ENCODE measurements at places on chromosomes 3 and 15.

- DNase-seq, result no peak
Measured at GRCh38 chr3:34132069-34132692, 333.8 kb downstream of the PDCD6IP start.

DNA sequence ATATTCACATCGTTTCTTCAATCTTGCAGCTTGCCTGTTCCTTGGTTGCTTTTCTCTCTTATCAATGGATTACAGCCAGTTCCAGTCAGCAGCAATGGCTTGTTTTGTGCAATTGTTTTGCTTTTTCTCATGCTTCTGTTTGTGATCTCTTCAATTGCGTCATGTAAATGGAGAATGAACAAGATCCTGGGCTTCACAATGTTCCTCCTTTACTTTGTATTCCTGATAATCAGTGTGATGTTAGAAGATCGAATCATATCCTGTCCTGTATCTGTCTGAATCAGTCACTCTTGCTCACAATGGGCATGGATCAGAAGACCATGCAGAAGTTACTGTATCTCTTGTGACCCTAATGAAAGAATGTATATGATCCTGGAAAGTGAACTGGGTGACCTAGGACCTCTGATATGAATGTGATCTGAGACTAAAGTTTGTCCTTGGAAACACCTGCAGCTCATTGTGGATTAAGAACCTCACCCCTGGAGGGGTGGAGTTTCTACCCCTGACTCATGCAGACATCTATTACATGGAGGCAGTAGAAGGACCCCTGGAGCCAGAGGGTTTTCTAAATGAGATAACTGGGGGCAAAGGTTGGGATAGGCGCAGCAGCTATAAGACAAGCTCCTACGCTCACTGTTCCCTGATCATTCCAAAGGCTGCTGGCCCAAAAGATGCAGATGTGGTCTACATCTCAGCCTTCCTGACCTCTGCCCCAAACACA, 32.2 kb downstream of the SLC24A1 start:
- DNase-seq, result no peak

DNA sequence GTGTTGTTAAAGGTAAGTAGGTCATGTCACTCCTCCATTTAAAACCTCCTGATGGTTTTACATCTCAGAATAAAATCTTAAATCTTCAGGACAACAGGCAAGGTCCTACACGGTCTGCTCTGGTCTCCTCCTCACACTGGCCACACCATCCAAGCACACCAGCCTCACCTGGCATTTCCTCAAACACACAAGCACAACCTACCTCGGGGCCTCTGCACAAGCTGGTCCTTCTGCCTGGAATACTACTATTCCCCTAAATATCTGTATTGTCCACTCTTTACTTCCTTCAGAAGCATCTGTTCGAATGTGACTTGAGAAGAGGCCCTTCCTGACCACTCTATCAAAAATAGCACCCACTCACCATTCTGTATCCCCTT, 1.8 kb downstream of the GORASP1 start:
- no peak for DNase-seq

DNA sequence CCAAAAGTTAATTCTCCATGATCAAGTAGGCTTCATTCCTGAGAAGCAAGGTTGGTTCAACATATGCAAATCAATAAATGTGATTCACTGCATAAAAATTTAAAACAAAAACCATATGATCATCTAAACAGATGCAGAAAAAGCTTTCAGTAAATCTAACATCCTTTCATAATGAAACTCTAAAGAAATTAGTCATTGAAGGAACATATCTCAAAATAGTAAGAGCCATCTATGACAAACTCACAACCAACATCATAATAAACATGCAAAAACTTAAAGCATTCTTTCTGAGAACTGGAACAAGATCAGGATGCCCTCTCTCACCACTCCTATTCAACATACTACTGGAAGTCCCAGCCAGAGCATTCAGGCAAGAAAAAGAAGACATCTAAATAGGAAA, 254.1 kb downstream of the AGBL1 start:
- DNase-seq, result no peak

GRCh38 chr15:63978511-63979261, 67.6 kb downstream of the DAPK2 start:
- DNase-seq, result no peak

GRCh38 chr15:37087131-37087588, 13.2 kb downstream of the MEIS2 start:
- no peak for DNase-seq

DNA sequence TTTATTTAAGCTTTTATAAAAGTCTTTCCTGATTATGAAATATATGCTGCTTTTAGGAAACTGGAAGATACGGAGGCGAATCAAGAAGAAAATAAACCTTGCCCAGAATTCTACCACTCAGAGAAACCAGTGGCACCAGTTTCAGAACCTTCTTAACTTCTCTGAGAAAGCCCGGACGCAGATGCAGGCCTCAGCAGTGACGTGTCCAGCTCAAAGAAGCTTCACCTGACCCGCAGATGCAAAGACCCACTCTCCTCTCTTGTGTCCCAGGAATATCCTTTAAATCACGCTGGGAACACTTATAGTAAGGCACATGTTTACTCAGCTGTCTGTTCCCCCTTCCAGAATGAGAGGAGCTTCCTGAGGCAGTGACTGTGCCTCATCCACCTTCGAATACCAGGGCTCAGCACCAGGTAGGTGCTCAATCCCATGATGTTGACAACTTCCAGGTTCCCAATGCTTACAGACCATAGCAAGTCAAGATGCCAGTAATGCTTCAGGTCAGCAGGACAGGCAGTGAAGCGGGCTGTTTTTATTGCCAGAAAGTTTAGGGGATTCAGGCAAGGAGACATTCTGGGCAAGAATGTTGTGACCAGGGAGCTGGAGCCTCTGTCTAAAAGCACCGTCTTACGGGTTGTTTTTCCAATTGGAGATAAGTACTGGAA, 39.9 kb upstream of the LDHAL6B start:
- DNase-seq, result no peak

GRCh38 chr3:134552784-134553183, 66.9 kb downstream of the CEP63 start:
- no peak for DNase-seq

- no peak for DNase-seq
Measured at GRCh38 chr3:184595726-184596125, 34.1 kb downstream of the EPHB3 start.

DNA sequence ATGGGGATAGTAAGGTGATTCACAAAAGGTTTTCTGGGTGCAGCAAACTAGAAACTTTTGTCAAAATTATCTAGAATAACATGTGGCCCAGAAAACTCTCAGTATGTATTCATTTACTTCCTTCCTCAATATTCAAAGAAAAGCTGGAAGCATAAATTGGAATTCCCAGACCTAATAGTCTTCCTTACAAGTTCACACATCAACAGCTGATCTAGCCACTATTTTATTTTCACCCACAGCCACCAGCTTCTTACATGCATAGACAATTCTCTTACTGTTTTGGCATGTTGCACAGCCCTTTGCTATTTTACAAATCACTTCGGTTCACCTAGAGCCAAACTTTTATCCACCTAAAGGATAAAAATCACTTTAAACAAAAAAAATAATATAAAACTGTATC, 647.8 kb upstream of the CCDC54 start:
- no peak for DNase-seq

DNA sequence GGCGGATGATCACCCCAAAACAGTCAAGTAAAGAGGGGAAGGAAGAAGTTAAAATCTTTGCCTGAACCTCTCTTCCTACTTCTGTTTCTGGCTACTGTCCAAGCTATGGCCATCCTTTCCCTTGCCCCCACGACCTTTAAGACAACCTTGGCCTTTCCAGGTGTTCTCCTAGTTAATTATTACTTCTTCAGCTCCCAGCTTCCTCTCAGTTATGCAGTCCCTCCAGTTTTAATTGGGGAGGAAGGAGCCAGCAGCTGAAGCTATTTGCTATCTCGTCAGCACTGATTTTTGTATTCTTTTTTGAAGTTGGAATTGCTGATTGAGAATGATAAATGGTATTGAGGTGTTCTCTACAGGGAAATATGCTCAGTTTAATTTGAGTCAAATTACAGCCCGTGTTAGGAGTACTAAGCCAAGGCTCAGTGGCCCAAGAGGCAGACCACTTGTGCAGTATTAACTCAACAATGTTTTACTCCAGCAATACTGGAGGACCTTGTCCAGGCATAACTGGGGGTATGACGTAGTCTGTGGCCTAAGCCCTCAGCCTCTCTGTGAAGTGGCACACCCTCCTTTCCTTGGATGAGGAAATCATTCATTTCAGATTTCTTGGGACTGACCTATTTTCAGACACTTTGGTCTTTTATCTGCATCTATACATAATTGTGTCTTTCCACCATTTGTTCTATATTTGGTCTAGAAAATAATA, 336.9 kb downstream of the SLC9A9 start:
- no peak for DNase-seq

GRCh38 chr3:47323431-47324277, 40.9 kb downstream of the KLHL18 start:
- no peak for DNase-seq

DNA sequence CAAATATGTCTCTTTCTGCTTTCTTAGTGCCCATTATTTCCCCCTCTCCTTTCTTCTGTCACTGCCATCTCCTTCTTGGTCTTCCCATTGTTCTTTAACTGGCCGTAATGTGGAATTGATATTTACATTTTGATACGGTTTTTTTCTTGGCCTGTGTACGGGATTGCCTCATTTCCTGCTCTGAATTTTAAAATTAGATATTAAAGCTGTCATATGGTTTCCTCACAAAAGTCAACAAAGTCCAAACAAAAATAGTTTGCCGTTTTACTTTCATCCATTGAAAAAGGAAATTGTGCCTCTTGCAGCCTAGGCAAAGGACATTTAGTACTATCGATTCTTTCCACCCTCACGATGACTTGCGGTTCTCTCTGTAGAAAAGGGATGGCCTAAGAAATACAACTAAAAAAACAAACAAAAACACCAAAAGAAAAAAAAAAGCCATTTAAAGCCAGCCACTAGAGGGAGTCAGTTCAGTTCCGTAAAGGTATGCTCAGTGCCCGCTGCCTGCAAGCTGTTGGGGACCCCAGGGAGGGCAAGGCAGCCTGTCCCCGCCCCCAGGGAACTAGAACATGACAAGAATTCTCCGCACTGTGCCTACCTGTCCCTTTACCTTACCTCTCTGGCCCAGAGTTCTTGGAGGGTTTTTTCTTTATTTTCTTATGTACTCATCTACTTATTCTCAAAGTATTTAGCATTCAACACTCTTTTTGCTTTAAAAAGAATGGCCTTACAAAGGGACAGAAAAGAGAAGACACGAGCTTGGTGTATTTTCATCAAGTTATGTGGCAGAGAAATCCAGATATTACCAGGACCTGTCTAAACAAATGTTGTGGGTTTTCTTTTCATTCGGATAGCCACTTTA, 30.0 kb upstream of the NR2E3 start:
- DNase-seq, result peak; percentile 8

DNA sequence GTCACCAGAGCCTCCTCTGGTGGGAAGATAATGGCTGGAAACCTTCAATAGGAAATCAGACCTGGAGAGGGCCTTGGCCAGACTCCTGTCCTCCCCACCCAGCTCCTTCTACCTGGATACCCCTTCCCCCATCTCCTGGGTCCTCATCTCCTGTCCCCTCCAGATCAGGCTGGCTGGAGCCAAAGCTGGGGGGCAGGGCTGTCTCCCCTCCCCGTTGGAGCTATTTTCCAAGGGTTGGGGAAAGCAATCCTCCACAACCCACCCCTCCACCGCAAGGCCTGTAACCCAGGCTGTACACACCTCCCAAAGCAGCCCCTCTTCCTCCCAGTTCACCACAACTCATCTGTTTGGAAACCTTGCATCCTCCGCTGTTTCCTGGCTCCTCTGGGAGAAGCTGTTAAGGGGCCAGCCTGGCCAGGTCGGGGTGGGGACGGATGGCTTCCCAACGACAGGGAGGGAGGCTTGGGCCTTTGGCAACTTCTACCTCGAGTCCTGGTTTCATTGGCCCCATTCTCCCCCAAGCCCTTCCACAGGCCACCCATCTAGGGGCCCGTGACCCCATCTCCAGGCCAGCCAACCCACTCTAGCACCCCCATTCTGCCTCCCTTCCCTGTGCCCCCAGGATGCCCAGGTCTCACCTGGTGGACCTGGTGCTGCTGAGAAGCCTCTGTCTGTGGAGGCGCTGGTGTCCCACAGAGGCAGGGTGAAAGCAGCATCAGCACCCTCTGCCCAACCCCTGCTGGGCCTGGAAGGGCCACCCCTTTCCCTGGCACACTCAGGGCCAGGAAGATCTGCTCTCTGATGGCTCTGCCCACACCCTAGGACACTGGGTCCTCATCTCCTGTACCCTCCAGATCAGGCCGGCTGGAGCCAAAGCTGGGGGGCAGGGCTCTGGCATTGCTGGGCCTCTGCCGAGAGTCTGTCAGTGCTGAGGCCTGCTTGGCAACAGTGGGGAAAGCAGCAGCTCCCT, 22.1 kb upstream of the GOLGA6C start:
- no peak for DNase-seq

DNA sequence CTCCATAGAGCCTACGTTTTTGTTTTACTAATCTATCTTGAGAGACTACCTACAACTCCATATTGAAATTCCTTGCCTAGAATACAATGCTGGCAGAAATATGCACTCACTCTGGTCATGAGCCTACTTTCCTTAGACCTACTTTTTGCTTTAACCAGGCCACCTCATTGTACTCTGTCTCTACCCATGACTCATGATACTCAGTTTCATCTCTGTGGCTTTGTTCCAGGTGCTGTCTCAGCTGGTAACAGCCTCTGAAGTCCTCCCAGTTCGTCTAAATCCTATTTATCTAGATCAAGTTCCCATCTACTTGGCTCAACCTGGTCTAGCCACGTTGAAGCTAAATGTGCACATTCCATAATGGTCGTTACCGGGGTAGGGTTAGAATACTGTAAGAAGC, 536.4 kb downstream of the RSL24D1 start:
- no peak for DNase-seq

DNA sequence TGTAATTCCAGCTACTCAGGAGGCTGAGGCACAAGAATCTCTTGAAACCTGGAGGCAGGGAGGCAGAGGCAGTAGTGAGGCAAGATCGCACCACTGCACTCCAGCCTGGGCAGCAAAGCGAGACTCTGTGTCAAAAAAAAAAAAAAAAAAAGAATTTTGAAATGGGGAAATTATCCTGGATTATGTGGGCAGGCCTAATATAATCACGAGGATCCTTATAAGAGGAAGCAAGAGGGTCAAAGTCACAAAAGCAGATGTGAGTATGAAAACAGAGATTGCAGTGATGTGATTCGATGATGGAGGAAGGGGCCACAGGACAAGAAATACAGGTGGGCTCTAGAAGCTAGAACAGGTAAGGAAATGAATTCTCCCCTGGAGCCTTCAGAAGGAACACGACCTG, 159.6 kb downstream of the LEKR1 start:
- no peak for DNase-seq

Measured in activated T-cell treated with anti-CD3 and anti-CD28 coated beads for 1 hour (primary cell).